ENCODE measurements at places on chromosomes 1 and 21.

GRCh38 chr21:35507181-35507759 is 458.2 kb upstream of the RUNX1 start:
- DNase-seq, result no peak

- DNase-seq, result no peak
These were observed 457.8 kb upstream of the DAB1 start for GRCh38 chr1:57881639-57882038.

- DNase-seq, result no peak
These were observed 24.4 kb downstream of the RGS4 start for GRCh38 chr1:163093579-163093978.

- no peak for DNase-seq
These were observed 23.7 kb downstream of the HTR1D start for GRCh38 chr1:23193391-23194118.

DNA sequence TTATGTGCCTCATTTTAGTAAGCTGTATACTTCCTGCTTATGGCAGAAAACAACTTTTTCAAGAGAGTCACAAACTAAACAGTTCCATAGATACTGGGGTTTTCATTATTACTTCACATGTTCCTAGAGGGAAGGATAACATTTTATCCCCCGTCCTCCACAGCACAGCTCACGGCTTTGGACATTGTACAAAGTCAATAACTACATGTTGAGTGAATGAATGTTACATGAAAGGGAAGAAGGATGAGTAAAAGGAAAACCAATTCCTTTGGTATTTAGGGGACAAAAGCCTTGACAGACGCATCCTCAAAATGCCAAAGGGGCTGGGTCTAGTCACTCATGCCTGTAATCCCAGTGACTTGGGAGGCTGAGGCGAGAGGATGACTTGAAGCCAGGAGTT is 14.8 kb downstream of the PI4KB start:
- DNase-seq, result no peak

- DNase-seq, result no peak
These were observed 4.2 kb downstream of the RNPC3 start for GRCh38 chr1:103529746-103530145.

DNA sequence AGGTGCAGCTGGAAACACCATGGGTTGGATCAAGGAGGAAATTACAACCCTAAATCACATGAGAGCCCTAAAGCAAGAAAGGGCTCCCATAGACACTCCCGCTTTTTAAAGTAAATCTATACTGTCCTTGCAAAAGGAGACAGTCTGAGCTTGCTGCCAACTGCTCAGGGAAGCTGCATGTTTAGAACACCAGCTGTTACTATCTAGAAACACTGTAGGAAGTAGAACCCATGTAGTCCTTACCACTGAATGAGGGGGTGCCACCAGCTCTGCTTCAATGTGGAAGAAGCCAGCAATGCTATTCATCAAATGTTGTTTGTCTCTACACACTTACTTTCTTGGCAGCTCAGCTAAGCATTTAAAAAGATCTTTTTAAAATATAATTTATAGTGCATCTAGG is 79.8 kb downstream of the PIGK start:
- no peak for DNase-seq

GRCh38 chr1:115012434-115012833 is 17.2 kb upstream of the TSHB start:
- DNase-seq, result no peak

GRCh38 chr21:27359141-27359540 is 392.3 kb upstream of the ADAMTS5 start:
- no peak for DNase-seq
